ENCODE measurements at places on chromosomes 12 and 14.

DNA sequence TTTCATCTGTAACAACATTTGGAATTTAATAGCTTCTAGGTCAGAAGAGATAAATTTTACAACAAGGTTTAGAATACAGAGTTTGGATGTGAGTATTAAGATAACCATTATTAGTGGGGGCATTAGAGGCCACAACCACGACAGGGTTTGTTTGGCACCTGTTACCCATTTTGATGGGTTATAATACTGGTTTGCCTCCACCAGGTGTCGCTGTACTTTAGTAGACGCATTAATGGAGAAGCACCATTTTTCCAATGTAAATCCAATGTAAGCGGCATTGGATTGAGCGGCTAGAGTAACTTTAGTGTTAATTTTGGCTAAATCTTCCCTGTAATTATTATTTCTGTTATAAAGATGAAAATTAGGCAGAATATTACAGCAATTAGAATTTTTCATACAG lies 136.2 kb downstream of the SLCO1B3 start:
- no peak for DNase-seq

- DNase-seq, result no peak
Observed at GRCh38 chr14:71050227-71050823, 143.1 kb downstream of the PCNX1 start.

DNA sequence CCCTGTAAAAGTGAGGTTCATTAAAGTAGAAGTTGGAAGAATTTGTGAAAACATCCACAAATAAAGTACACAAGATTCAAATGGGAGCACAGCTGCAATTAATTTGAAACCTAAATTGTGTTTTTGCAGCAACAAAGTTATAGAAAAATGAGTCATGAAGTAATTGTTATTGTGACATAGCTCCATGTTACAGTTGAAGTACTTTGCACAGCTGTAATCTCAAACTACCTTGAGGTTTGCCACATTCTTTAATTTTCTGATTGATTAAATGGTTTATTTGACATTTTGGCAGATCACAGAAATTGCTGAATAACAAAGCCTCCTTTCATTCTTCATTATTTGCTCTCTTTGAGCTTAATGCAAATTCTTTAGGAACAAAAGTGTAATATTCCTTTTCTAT lies 111.3 kb downstream of the RMST start:
- DNase-seq, result no peak

- no peak for DNase-seq
Observed at GRCh38 chr12:115230606-115231005, 546.6 kb upstream of the TBX3 start.

- no peak for DNase-seq
Observed at GRCh38 chr14:78446807-78447206, 276.6 kb downstream of the NRXN3 start.

DNA sequence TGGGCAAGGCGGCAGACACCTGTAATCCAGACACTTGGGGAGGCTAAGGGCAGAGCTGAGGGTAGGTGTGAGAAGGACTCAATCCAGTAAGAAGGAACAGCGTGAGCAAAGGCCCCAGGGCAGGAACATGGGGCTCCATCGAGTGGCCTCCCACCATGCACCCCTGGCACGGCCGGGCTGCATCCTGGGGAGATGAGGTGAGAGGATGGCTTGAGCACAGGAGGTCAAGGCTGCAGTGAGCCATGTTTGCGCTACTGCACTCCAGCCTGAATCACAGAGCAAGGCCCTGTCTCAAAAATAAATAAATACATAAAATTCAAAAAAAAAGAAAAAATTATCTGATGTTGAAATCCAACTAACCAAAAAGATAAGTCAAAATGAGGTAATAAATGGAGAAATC lies 58.5 kb downstream of the ARL6IP4 start:
- no peak for DNase-seq

GRCh38 chr14:23645812-23646647 lies 9.9 kb downstream of the DHRS2 start:
- DNase-seq, result no peak

DNA sequence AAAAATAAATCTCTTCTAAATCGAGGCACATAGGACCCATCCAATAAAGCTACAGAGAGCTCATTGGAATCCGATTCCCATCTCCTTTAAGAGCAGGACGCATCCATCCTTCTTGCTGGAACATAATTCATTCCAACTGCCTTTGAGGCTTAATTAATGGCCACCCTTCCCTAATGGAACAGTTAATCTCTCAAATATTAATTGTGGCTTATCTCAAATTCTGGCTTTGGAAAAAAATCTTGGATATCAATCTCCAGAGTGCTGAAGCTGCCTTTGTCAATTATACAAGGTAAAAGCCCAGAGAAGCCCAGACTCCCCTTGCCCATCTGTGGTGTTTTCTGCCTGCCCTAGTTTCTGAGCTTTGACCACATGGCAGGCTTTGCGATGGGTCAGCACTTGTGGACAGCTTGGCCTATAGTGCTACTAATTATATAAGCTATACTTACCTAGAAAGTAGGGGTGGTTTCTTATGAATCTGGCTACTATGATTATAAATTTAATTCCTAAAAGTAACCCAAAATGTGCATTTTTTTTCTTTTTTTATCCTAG lies 246.3 kb downstream of the NUAK1 start:
- no peak for DNase-seq

- no peak for DNase-seq
Observed at GRCh38 chr12:50192908-50193307, 25.7 kb upstream of the CERS5 start.

GRCh38 chr12:102638777-102639176 lies 158.4 kb upstream of the IGF1 start:
- DNase-seq, result no peak

- DNase-seq, result no peak
Observed at GRCh38 chr12:122116707-122117535, 38.4 kb downstream of the MLXIP start.

- DNase-seq, result no peak
Observed at GRCh38 chr14:90850487-90850886, 34.3 kb upstream of the TTC7B start.

DNA sequence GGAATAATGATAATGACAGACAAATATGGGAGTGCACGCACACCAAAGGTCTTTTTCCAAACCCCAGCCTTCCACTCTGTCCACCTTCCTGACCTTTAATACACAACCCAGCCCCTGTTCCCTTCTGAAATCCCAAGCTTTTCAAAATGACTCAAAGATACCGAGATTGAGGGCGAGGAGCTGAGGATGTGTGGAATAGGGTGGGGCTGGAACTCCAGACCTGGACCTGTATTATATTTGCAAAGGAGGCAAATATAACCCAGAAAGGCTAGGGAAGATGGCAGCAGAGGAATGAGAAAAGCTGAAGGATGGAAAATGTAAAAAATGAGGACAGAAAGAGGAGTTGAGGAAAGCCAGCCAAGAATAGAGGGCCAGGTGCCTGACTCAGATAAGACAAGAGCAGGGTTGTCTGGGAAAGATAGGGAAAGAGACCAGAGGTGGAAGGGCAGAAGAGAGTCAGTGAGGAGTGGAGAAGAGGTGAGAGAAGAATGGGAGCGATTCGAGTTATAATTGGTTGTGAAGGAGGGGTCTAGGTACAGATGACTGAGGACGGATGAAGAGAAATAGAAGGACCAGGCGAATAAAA lies 1.0 kb upstream of the PTMS start:
- DNase-seq, result no peak

GRCh38 chr12:11497438-11497837 lies 102.1 kb upstream of the PRB2 start:
- no peak for DNase-seq

DNA sequence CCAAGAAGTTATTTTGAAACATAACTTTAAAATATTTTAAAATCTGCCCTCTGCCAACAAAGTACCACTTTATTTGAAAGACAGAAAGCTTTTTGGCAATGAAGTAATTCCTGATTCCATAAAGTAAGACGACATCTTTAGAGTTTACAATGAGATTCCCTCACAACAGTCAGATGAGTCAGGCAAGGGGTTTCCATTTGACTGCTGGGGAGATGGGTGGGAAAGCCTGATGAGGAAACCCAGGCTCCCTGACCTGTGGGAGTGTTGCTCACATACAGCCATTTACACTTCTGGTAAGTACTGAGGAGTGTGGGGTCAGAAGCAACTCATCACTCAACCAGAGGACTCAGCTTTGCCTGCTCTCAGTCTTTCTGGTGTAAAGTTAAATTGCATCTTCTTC lies 10.2 kb downstream of the KITLG start:
- no peak for DNase-seq

DNA sequence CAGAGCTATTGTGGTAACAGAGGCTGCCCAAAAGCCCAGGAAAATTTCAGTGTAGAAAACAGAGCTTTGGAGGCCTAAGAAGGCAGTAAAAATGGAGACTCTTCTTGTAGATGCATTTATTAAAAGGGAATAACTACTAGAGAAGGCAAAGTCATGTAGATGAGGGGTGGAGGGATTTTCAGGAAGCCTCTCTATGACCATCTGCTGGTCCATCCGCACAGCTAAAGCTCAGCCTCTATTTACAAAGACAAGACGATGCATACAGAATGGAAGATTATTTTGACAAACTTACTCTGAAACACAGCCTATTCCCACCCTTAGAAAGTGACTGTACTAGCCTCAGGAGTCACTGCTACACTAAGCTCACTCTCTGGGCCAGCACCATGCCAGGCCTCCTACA lies 71.4 kb downstream of the GLRX5 start:
- no peak for DNase-seq

DNA sequence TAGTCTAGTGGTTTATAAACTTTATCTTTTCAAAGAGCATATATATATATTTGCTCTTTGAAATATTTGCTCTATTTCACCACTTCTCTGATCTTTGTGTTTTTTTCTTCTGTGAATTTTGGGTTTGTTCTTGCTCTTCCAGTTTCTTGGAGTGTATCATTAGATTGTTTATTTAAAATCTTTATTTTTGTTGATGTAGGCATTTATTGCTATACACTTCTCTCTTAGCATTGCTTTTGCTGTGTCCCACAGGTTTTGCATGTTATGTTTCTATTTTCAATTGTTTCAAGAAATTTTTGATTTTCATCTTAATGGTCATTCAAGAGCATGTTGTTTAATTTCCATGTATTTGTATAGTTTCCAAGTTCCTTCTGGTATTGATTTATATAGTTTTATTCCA lies 69.1 kb downstream of the BRMS1L start:
- DNase-seq, result no peak

DNA sequence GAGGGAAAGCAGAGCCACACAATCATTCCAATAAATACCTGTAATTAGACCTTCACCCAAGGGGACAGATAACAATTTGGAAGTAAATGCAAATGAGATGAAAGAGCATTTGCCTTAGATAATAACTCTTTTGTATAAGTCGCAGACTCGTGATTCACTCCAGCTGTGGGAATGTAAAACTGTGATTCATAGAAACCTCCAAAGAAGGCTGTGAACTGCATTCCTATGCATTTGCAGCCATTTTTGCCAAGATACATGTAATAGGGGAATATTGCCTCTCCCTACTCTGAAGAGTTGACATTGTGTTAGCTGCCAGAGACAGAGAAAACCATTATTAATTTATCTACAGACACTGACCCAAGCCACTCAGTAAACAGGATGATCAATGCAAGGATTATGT lies 181.9 kb upstream of the ARHGAP5 start:
- no peak for DNase-seq

GRCh38 chr12:114314403-114314802 lies 91.5 kb downstream of the TBX5 start:
- no peak for DNase-seq

GRCh38 chr12:106672314-106673025 lies 89.7 kb downstream of the RFX4 start:
- DNase-seq, result no peak

DNA sequence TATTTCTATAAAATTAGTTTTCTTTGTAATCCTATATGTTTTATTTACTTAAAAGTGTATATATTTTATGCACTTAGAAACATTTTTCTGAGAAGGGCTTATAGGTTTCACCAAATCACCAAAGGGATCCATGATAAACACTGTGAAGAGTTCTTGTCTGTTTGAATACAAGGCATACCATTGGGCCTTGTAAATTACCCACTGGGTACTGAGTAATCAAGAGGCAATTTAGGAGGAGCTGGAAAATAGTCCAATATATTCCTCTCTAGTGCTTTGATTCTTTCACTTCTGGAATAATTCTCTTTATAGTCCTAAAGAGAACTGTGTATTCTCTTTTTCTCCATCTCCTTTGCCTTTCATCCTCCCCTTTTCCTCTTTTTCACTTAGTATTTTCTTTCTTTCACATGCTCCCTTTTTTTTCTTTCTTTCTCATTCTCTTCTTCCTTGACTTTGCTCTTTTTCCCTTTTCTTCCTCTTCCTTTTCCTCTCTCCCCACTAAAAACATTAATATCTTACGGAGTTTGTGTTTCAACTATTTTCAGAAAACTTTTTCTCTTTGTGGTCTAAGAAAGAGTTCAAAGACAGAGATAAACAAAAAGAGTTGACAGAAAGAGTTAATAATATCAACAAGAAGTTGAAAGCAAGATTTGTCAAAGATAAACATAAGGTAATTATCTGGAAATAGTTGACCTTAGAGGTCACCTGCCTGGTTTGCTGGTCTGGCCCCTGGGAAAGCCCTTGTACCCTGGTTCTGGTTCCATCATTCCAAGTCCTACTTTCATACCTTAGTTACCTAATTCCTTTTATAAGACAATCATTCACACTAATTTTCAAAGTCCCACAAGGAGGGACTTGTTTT lies 435.3 kb downstream of the RAD51B start:
- no peak for DNase-seq

GRCh38 chr12:66453844-66454243 lies 151.6 kb downstream of the HELB start:
- DNase-seq, result no peak

GRCh38 chr12:12812174-12812573 lies 972 bp upstream of the DDX47 start:
- DNase-seq, result no peak

- DNase-seq, result no peak
Observed at GRCh38 chr14:104333646-104334423, 195.4 kb downstream of the KIF26A start.

DNA sequence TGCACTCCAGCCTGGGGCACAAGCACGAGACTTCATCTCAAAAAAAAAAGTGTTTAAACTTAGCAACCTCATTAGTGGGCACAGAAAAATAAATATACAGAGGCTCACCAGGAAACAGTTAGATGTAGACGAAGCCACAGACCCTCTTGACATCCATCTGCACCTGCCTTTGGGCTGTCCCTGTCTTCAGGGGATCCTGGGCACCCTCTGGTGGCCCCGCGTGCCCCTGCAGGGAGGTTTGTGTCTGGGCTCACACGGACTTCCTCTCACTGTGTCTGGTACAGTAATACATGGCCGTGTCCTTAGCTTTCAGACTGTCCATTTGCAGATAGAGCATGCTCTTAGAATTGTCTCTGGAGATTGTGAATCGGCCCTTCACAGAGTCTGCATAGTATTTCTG lies 916.5 kb downstream of the TMEM121 start:
- no peak for DNase-seq
